ENCODE measurements at places on chromosomes 1 and 21.

GRCh38 chr21:43910460-43910859, 45.4 kb downstream of the AGPAT3 start:
- no peak for DNase-seq

DNA sequence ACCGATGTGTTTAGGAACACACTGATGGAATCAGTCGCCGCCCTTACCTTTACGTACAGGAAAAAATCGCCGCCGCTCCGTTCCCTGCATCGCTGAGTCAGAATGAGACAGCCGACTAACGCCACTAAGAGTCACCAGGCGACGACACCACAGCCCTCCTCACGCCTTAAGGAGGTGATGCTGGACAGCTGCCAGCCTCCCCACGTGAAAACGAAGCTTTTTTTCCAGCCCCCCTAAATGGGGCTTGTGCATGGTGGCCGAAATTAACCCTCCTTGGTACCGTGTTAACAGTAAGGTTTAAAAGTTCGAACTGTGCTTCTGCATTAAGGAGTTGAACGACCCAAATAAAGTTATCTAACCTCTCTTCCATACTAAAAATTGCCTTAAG, 511 bp downstream of the DNTTIP2 start:
- peak; percentile 80 for DNase-seq

DNA sequence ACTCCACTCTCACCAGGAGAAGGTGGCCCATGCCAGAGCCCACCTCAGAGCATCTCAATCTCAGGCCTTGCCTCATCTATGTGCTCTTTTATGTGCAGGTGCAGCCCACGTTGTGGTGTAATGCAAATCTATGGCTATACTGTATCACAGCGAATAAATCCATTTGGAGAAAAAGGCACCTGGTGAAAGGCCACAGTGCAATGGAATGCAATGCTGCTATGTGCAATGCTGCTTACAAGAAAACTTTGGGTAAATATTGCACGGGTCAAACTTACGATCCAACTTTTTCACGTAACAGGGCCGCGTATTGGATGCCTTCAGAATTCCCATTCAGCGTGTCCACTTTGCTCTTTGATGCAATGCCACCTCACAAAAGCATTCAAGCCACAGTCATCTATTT, 13.5 kb downstream of the ZBTB18 start:
- no peak for DNase-seq

DNA sequence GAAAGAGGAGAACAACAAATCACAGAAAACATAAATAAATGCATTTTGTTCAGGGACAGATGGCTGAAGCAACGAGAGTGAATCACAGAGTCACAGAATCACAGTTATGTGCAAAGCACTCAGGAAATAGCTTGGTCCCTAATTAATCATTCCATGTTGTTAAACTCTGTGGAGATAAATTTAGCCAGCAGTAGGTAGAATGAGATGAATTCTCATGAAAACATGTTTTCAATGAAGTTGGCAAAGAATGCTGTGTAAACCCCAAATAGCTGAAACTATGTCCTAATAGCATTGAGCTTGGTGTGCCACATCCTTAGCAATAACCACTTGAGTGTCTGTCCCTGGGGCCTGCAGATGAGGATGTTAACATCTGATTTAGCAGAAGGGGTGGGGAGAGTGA, 20.4 kb downstream of the LEPR start:
- DNase-seq = no peak

GRCh38 chr1:40232444-40232843, 15.3 kb upstream of the TMCO2 start:
- DNase-seq = peak; percentile 83

DNA sequence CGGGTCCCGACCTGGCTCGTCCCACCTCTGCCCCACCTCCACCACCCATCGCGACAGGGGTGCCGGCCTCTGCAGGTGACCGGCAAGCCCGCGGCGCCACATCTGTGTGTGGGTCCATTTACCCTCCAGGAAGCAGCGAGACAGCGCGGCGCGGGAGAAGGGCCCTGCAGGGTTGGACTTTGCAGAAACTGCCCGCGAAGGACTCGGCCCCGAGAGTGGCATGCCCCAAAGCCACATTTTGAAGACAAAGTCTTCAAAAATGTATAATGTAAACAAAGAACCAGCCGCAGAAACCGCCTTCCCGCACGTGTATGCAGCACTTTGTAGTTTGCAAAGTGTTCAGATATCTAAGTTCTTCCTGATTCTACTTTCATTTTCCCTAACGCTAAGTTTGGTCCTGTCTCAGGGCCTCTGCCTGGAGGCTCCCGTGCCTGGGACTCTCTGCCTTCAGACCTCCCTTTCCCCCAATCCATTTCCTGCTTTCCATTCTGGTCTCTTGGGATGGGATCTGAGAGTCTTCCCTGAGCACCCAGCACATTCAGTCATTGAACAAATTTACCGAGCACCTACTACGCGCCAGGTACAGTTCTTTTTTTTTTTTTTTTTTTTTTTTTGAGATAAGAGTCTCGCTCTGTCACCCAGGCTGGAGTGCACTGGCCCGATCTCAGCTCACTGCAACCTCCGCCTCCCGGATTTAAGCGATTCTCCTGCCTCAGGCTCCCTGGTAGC, 524 bp upstream of the TMCO4 start:
- peak; percentile 73 for DNase-seq

DNA sequence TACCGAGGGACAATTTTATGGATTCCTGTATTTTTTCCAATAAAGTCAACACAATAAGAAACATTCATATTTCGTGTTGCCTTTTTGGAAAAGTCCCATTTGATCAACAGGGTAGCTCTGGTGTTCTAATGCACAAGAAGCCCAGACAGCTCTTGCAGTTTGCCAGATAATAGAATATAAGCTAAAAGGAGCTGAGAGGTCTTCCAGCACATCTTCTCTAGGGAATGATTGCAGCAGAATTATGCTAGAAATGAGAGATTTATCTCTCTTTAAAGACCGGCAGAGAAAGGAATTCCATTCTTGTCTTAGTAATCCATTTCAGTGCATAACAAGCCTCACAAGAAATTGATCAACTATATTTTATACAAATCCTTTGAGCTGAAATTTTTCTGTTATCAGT, 25.0 kb upstream of the DDX59 start:
- no peak for DNase-seq

GRCh38 chr1:115041654-115042053, 12.0 kb downstream of the TSHB start:
- DNase-seq = no peak

DNA sequence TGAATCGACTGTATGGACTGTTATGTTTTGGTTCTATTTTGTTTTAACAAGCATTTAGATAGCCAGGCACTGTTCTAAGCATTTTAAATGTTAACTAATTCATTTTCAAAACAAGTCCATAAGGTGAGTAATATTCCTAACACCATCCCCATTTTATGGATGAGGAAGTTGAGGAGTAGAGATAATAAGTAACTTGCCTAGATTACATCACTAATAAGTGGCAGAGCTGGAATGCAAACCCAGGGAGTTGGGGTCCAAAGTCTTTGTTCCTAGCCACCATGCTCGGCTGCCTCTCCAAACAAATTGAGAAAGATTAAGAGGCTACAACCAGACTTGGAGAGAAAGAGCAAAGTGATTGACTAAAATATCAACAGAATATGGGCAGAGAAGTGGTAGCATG, 12.6 kb upstream of the LEPR start:
- DNase-seq = no peak

- no peak for DNase-seq
These were observed 14.7 kb downstream of the ADCY10 start for GRCh38 chr1:167899253-167899681.

GRCh38 chr1:174189428-174190062, 30.2 kb downstream of the RABGAP1L start:
- peak; percentile 22 for DNase-seq

GRCh38 chr1:80048716-80049115, 1042.2 kb upstream of the ADGRL4 start:
- no peak for DNase-seq

GRCh38 chr1:233614743-233615521, 1.0 kb downstream of the KCNK1 start:
- peak; percentile 19 for DNase-seq

DNA sequence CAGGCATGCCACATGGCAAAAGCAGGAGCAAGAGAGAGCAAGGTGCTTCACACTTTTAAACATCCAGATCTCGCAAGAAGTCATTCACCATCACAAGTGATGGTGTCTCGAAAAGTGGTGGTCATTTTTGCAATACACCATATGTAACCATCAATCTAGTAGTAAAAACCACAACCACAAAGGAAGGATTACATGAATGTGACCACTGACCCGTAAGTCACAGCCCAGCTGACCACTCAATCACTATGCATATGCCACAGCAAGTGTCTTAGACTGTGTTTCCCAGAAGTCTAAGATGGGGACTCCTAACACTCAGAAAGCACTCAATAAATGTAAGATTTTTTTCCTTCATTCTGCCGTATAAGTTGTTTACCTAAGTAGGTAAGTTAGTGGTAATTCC, 76.9 kb downstream of the FH start:
- DNase-seq = no peak

GRCh38 chr1:109161858-109162606, 48.1 kb downstream of the ELAPOR1 start:
- peak; percentile 69 for DNase-seq

DNA sequence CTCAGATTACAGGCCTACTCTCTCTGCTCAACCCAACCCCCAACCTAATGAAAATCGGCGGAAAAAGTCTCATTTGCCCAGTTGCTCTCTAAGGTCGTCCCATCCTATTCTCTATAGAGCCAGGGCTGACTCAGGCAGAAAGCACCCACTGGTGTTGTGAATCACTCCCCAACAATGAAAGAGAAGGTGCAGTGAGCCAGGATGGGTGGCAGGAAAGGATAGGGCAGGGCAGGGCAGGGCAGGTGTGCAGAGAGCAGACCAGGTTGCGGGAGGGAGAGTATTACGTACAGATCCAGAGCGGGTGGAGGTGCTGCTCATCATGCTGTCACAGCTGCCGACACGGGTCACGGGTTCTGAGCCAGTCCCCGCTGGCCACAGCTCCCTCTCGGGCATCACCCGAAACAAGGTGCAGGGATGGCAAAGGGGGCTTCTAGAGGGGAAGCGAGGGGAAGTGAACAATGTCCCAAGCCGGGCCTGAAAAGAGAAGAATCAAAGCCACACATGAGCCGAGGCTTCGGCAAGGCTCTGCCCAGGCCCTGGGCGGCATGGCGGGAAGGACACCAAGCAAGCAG, 5.3 kb downstream of the C1orf116 start:
- no peak for DNase-seq

- no peak for DNase-seq
These were observed 336.4 kb upstream of the FMN2 start for GRCh38 chr1:239755107-239755912.

- DNase-seq = no peak
These were observed 45.1 kb upstream of the DNAH14 start for GRCh38 chr1:224884361-224884801.

GRCh38 chr1:69252696-69253095, 315.0 kb upstream of the LRRC7 start:
- DNase-seq = no peak

DNA sequence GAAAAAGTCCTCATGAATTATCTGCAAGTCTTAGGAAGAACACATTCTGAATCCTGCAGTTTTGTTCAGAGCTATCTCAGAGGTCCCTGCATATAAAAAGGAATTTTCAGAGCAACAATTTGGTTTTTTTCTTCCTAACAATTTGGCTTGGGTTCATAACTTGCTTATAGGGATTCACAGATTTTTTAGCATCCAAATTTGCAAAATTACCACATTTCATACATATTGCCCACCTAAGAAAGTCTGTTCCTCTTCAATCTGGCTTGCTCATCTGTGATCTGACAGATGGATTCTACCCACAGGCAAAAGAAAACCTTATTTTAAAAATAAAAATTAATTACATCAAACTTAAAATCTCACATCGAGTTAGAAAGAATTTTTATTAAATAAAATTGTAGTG, 714.4 kb upstream of the NCAM2 start:
- no peak for DNase-seq

GRCh38 chr1:4734219-4734618, 79.8 kb downstream of the AJAP1 start:
- DNase-seq = no peak

DNA sequence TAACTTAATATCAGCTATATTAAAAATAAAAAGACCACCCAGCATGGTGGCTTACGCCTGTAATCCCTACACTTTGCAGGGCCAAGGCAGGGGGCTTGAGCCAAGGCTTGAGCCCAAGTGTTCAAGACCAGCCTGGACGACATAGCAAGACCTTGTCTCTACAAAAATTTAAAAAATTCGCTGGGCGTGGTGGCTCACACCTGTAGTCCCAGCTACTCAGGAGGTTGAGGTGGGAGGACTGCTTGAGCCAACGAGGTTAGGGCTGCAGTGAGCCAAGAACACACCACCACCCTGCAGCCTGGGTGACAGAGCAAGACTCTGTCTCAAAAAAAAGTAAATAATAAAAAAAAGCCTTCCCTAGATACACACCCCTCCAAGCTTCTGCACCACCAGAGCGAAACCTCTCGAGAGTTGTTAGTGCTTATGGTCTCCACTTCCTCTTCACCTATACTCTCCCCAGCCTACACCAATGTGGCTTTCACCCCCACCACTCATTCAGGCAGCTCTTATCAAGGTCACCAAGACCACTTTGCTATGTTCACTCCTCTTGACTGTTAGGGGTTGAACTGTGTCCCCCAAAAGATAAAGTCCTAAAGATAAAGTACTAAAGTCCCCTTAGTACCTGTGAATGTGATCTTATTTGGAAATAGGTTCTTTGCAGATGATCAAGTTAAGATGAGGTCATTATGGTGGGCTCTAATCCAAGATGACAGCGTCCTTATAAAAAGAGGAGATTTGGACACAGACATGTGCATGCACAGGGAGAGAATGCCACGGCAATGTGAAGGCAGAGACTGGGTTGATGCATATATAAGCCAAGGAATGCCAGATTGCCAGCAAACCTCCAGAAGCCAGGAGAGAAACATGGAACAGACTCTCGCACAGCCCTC, 6.8 kb upstream of the PPP1R15B start:
- DNase-seq = no peak

DNA sequence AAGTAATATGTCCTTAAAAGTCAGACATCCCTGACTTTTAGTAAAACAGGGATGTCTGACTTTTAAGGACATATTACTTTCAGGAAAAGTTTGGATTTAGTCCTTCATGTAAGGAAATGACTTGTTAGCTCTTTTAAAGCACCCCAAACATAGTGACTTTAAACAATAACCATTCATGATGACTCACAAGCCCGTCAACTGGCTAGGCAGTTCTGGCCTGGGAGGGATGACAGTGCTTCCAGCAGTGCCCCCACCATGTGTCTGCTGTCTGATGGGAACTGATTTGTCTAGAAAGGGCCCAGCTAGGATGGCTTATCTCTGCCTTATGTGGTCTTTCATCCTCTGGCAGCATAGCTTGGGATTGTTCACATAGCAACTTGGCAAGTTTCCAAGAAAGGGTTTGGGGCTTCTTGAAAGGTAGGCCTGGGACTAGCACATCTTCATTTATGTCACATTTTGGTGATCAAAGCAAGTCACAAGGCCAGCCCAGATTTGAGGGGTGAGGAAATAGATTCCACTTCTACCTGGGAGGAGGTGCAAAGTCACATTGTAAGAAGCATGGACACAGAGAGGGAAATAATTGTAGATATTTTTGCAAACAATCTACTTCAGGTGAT, 143.5 kb downstream of the C1orf94 start:
- DNase-seq = no peak
